ENCODE measurements at places on chromosomes 2 and 18.

DNA sequence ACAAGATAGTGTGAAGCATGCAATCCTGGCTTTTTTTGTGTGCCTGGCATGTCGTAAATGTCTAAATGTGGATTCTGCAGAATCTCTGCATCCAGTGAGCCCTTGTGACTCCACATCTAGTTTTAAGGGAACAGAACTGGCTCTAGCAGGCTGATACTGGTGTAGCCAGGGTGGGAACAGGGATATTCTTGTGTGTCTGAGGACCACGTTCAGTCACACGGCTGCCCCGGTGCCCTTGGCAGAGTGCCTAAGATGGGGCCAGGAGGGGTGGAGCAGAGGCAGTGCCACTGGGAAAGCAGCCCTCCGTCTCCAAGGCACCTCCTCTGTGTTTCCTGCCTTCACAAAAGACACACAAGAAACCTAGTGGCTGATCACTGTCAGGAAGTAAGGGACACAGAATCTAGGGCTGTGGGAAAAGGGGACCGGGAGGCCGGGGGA, 91.5 kb upstream of the PARD3B start:
- DNase-seq: peak; percentile 33

DNA sequence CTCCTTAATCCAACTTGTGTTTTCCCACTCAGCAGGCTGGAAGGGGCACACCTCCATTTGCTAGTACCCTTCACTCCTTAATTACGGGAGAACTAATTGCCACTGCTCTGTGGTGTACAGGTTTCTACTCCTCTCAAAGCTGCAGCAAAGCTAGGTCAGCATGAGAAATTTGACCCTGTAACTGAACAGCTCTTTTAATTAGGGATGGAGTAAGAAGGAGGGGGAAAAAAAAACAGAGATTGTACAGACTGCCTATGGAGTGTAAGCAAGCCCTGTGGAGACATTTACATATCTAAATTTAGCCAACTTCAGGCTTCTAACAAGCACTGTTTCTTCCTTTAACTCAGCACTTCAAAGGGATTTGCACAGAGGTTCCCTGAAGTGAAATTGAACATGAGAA, 629.7 kb upstream of the SETBP1 start:
- DNase-seq: no peak

- DNase-seq: no peak
Measured at GRCh38 chr2:78908973-78909372, 116.5 kb upstream of the REG3G start.

DNA sequence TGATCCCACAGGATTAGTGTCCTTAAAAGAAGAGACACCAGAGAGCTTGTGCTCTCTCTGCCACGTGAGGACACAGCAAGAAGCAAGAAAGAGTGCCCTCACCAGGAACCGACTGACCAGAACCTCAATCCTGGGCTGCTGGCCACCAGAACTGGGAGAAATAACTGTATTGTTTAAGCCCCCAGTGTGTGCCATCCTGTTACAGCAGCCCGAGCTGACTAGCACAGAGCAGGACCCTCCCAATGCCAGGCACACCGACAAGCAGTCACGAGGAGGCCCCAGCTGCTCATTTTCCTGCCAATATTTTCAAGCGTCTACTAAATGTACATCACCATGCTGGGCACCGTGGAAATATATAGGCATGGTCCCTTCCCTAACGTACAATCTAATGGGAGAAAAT, 17.1 kb downstream of the FAM178B start:
- no peak for DNase-seq

DNA sequence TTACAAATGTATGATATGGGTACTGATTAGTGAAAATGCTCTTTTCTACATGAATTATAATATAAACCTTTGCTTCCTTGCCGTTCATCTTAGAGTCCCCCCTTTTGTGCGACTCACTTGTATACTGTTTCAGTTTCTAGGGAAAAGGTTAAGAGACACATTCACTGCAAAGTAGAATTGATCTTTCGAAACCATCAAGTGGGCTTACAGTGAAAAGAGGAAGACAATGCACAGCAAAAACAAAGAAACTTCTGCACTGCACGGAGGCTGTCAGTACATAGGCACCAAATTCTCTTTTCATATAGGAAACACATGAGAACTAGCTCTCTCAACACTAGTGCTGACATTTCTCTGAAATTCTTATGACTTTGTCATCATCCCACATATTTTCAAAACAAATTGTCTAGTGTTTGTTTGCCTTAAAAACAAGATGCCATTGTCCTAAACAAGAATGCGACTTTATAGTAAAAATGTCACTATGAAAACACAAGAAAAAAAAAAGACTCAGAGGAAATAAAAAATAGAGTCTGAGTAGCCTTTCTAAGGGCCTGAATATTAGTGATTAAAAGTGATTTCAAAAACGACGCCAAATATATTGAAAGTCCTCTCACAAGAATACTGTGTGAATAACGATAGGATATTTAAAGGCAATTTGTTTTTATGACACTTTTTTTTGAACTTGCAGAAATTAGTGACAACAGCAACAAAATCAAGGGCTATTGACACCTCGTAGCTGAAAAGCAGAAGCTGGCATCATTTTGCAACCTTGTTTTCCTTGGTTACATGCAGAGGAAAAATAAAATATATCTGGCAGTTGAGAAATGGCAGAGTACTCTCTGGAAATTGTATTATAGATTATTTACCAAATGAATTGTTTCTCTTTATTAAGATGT, 827.0 kb downstream of the BCL11A start:
- no peak for DNase-seq

DNA sequence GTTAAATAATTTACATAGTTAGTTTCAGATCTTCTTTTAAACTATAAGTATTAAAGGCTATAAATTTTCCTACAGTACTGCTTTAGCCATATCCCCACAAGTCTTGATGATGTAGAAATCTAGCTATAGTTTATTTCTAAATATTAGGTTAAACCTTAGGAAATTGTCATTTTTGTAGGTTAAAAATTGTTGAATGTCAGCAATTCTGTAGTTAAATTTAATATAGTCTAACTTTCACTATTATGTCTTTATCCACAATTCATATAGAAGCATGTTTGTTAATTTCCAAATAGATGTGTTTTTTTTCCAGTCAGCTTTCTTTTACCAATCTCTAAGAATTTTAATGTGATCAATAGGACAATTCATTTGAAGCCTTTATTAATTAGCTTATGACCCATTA, 199.7 kb downstream of the ETAA1 start:
- no peak for DNase-seq

DNA sequence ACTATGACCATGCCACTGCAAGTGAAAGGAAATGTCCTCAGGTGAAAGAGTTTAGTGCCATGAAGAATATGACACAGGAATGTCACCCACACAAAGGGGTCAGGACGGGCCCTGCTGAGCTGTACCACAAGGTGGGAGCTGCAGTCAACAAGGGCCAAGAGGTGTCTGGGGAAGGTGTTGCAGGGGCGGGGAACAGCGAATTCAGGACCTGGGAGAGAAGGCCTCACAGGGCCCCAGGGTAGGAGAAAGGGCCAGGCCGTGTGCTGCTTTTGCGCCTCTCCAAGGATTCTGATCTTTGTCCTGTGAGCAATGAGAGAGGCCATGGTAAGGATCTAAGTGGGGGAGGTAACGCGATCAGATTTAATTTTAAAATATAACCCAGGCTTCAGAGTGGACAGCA, 23.6 kb downstream of the CYB5A start:
- DNase-seq: no peak

DNA sequence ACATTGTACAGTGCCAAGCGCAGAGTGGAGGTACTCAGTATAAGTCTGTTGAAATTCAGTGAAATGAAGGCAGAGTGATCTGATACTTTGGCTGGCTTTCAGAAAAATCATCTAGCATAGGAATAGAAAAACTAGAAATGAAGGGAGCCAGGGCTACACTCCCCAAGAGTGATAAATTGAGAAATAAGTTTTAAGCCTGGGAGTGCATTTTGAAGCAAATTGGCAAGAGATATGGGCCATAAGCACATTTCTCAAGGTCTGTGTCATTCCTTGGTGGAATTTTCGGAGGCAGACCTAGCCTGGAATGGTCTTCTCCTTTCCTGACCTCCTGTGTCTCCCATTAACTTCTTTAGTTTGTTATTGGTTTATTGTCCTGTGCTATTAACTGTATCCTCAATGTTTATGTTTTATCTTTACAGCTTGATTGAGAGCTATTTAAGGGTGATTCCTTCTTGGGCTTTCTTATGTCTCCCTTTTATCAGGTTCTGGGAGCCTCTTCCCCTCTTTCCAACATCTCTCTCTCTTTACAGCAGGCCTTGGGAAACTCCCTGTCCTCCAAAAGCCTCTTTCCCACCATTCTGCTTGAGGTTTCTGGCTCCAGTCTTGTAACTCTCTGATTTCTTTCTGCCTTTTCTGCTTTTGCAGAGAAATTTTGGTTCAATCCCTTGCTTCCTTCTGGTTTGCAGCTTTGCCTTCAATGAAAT, 649.5 kb downstream of the SLC4A3 start:
- no peak for DNase-seq

GRCh38 chr2:162556996-162557395, 213.1 kb downstream of the GCA start:
- no peak for DNase-seq

GRCh38 chr18:28432339-28432738, 255.4 kb upstream of the CDH2 start:
- DNase-seq: no peak

DNA sequence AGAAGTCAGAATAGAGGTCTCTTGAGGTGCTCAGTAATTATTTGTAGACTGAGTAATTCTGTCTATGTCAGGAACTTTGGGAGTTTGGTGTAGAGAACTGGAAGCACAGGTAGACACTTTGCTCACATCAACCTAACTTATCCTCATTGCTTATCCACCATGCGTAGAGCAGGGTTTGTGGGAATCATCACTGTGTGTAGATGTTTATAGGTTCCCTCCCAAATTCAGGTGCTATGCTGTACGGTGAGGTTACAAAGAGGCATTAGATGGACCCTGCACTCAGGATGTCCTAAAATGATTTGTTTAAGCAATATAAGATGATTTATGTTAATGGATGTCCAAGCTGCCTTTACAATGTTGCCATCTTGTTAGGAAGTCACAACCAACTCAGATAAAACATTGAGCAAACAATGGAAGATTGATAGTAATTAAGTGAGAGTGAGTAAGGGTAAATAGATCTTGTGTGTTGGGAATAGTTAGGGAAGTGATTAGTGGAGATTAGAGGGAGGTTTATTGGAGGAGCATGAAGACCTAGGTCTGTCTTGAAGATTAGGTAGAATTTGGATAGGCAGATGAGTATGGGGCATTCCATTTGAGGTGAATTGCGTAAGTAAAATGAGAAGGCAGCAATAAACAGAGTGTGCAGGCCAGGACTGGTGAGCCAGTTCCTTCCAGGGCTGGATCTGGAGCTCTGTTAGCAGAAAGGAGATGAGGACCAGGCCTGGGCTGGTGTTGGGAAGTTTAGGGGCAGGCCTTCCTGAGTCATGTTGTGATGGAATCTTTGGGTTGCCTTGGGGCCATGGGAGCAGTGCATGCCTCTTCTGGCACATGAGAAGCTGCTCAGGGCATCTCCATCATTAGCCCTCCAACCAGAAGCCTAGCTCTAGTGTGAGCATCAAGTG, 12.1 kb downstream of the EPAS1 start:
- no peak for DNase-seq

DNA sequence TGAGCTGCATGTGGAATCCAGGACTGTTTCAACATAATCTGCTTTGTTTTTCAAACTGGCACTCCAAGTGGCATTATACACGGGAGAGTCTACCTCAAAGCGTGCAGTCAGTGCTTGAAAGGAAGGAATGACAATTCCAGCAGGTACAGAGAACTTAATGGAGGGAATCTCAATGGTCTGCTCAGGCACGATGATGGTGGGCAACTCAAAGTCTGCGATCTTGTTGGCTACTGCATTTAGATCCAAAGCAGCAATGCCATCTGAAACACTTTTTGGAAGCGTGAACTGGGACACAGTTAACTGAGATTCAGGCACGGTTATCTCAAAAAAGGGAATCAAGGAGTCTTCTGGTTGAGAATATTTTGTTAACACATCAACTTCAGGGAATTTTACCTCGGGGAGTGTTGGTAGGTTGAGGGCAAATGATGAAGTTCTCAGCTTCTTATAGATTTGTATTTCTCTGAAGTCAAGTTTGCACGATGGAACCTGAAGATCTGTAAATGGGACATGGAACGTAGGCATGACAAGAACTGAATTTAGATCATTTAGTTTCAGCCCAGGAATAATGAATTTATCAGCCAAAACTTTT, 38.7 kb downstream of the APOB start:
- DNase-seq: no peak

- DNase-seq: no peak
Measured at GRCh38 chr2:69469784-69470183, 32.5 kb upstream of the NFU1 start.

GRCh38 chr2:28228434-28228995, 164.1 kb upstream of the FOSL2 start:
- DNase-seq: no peak

- peak; percentile 63 for DNase-seq
Measured at GRCh38 chr18:50836521-50836957, 16.7 kb upstream of the MRO start.

- no peak for DNase-seq
Measured at GRCh38 chr2:75053484-75054112, 95.2 kb downstream of the POLE4 start.

DNA sequence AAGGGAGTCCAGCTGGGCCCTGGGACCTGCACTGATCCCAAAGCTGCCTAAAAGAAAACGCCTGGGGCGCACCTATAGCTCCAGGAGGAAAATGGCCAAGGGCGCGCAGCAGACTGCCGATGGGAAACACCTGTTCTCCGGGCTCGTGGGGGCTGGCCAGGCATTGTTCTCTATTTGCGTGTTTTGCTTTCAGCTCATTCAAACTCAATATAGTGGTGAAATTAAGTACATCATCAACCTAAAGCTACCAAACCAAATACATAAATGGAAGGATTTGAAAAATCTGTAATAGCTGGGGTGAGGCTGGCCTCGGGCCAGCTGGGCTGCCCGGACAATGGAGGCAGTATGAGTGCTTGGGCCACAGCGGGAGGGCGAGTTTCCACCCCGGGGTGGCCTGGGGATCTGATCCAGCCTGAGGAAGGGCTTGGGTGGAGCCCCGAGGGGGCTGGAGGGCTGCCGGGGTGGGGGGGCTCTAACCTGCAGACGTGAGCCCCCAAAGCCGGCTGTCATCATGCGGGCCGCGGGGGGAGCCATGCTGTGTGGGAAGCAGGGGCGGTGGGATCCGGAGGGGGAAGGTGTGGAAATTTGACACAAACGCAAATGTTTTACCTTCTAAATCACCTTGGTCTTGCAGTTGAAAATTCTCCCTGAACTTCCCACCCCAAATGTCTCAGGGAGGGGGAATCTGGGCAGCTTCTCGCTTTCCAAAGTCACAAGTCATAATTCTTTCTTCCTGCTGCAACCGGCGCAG, 77.6 kb downstream of the ASB1 start:
- no peak for DNase-seq

DNA sequence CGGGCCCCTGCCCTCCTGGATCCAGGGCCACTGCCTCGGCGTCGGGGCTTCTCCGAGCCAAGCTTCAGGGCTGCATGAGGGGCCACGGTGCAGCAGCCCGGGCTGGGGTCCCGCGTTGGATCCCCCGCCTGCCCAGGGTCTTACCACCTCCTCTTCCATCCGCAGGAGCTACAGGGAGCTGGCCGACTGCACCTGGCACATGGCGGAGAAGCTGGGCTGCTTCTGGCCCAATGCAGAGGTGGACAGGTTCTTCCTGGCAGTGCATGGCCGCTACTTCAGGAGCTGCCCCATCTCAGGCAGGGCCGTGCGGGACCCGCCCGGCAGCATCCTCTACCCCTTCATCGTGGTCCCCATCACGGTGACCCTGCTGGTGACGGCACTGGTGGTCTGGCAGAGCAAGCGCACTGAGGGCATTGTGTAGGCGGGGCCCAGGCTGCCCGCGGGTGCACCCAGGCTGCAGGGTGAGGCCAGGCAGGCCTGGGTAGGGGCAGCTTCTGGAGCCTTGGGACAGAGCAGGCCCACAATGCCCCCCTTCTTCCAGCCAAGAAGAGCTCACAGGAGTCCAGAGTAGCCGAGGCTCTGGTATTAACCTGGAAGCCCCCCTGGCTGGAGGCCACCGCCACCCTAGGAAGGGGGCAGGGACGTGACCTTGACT, 52.1 kb downstream of the RAMP1 start:
- no peak for DNase-seq

Data from pulmonary artery endothelial cell (primary cell).